Tibial nerve (tissue), 4 donors: ENCODE measurements at places on chromosomes 16 and 17. TPM values are rescaled to one million over a fixed set of nuclear protein-coding genes. Genes with fewer than 3 reads are reported as not detected.

TBX21 gene
- total RNA-seq: 2.1 TPM

COIL gene
- 13.1 TPM for total RNA-seq

OR2C1 gene
- 0.59 TPM for total RNA-seq

CCR7 gene
- not detected for total RNA-seq

HYDIN gene
- 0.30 TPM for total RNA-seq

CTRL gene
- 2.0 TPM for total RNA-seq

SLC38A8 gene
- not detected for total RNA-seq

GALR2 gene
- not detected for total RNA-seq

HS3ST4 gene
- total RNA-seq: not detected

HIGD1B gene
- total RNA-seq: 6.5 TPM

KRTAP4-9 gene
- total RNA-seq: not detected

CASKIN1 gene
- not detected for total RNA-seq

CD79B gene
- 10.5 TPM for total RNA-seq

KRT17 gene
- total RNA-seq: not detected

SCNN1B gene
- total RNA-seq: 2.7 TPM

GPR179 gene
- total RNA-seq: 0.44 TPM

ACAP1 gene
- total RNA-seq: 11.1 TPM

PRSS36 gene
- total RNA-seq: 21.3 TPM

PIPOX gene
- 0.60 TPM for total RNA-seq

E4F1 gene
- total RNA-seq: 46.9 TPM

CTRB2 gene
- total RNA-seq: 4.2 TPM

KRTAP9-4 gene
- not detected for total RNA-seq

CPNE2 gene
- total RNA-seq: 35.7 TPM

ODAD4 gene
- 5.4 TPM for total RNA-seq

NUTF2 gene
- 54.4 TPM for total RNA-seq

CD7 gene
- not detected for total RNA-seq

CNGB1 gene
- not detected for total RNA-seq

CLEC19A gene
- not detected for total RNA-seq

CRYBA1 gene
- not detected for total RNA-seq

ZPBP2 gene
- total RNA-seq: not detected
